Renal cortical epithelial cell (primary cell): ENCODE measurements at places on chromosomes 11 and 22.

DNA sequence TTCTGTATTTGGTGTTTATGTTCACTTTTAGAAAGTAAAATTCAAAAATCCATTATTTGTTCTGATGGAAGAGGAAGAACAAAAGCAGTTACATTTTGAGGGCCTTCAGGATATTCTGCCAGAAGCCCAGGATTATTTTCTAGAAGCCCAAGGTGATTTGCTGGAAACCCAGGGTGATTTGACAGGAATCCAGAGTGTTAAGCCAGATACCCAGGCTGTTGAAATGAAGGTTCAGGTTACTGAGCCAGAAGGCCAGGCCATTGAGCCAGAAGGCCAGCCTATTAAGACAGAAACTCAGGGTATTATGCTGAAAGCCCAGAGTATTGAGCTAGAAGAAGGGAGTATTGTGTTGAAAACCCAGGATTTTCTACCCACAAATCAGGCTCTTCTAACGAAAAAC, 33.1 kb downstream of the CCDC15 start:
- no peak for DNase-seq

DNA sequence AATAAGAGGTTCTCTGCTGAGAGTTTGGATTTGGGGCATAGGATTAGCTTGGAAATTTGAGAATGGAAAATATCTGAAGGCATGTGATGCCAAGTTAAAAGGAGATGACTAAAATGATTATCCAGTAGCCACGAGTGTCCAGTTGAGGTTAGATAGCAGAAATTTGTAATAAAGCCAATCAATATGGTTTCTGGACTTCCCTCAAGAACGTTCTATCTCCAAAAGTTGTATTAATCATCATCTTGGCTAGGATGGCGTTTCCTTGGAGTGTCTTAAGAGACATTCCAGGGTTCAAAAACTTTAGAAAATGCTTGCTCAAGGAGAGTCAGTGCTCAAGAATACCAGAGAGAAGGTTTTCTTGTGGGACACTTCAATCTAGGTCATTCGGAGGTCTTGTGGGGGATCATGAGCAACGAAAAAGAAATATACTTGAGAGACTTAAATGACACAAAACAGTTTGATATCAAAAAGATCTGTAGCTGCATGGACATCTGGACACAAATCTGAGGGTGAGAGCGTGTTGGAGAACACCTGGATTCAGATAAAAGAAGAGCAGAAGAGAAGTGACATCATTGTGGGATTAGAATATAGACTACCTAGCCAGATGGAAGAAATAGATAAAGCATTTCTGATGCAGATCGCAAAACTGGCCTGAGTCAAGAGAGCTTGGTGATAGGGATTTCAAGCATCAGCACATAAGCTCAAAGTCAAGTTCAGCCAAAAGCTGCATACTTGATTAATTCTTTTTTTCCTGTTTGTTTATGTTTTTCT, 97.7 kb downstream of the ARFGAP2 start:
- no peak for DNase-seq

DNA sequence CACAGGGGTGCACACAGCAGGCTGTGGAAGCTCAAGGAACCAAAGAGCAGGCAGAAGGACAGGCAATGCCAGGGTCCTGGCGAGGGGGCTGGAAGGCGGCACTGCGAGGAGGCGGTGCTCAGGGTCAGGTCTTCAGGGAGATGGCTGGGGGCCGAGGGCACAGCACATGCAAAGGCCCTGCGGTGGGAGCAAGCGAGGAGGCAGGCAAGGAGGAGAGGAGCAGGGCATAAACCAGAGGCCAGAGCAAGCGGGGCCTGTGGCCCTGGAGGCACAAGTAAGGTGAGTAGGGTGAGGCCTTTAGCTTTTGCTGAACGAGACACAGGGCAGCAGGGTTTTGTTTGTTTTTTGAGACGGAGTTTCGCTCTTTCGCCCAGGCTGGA, 126.9 kb downstream of the ARHGAP8 start:
- DNase-seq = no peak

DNA sequence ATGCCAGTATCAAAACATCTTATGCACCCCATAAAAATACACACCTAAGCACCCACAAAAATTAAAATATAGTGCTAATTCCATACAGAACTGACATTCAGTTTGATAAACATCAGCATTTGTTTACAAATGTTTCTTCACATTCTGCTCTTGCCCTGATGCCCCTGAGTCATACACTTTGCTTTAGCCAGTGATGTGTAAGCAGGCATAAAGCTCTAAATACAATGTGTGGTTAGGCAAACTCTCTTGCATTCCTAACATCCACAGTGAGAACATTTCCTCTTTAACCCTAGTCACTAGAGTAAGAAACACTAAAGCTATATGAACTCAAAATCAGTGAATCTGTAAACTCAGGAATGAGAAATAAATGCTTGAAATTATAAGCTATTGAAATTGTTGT, 1060.7 kb downstream of the FAM181B start:
- peak; percentile 39 for DNase-seq

- no peak for DNase-seq
These were observed 94.1 kb downstream of the USP35 start for GRCh38 chr11:78282821-78283220.

DNA sequence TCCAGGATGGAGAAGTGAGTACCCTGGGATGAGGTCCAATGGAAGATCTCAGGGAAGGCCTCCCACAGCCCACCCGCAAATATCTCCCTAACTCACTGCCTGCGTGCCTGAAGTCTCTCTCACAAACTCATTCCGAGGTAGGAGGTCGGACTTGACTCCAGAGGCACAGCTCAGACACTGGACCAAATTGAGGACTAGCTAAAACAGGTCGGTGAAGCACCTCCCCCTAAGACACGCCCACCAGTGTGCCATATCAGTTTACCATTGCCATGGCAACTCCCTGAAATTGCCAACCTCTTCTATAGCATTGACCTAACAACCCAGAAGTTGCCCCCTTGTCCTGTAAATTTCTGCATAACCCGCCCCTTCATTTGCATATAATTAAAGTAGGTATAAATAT, 17.5 kb downstream of the RPL3 start:
- no peak for DNase-seq

- no peak for DNase-seq
These were observed 20.8 kb upstream of the GAB2 start for GRCh38 chr11:78438298-78438975.

- peak; percentile 73 for DNase-seq
These were observed 4.3 kb upstream of the OR51V1 start for GRCh38 chr11:5204787-5205186.

DNA sequence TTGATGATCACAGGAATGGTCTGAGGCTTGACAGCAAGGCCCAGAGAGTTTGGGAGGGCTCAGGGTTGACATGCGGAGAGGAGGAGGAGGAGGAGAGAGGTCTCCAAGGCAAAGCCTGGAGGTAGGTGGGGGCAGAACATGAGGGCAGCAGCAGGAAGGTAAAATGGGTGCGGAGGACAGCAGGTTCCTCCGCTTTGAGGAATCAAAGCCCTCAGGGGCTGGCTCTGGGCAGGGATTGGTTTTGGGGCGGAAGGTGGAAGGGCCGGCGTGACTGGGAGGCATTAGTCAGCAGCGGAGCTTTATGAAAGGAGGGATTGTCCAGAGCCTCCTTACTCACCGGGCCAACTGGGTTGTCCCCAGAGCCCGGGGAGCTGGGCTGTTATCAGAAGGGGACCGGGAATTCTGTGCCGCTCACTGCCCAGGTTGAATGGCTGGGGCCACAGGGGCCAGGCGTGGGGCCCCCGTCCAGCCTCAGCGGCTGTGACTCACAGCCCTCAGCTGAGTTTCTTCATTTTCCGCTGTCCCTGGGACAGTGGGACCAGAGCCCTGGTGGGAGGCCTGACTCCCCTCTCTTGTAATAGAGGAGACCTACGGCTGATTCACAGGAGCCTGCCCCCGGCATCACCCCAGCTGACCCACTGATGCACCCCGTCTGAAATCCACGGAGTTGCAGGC, 36.2 kb downstream of the LIF start:
- DNase-seq = peak; percentile 67

GRCh38 chr11:57380975-57381374, at the start of gene PRG3:
TSS of gene PRG3 (minus strand) at chr11:57381150. CDS start at chr11:57380708, 442 bp downstream.
- no peak for DNase-seq

- DNase-seq = no peak
These were observed 13.0 kb downstream of the FBLN1 start for GRCh38 chr22:45515676-45516075.

DNA sequence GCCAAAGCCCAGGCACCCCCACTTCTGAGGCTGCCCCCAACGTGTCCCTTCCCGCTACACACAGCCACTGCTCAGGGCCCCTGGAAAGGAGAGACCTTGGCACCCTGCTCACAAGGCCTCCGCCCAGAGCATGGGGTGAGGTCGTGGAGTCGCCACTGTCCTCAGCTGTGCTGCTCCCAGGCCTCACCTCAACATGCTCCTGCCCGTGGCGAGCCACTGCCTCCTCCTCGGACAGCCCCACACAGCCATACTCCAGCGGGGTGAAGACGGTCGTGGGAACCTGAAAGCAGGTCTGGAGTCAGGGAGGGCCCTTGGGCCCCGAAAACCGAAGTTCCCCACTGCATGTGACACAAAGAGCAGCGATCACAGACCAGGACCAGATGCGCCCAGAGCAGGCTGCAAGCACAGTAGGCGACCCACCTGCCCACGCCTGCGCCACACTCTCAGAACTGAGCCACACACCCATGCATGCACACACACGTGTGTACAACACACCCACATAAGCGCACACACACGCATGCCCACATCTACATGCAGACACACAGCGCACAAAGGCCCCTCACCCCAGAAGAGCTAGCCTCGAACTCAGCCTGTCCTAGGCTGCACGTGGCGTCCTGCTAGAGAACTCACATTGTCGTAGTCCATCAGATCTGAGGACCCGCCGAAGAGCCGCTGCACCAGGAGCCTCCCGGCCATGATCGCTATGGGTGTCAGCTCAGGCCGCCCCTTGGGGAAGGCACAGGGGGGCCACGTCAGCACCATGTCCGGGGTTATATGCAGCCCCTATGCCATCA, 25.5 kb upstream of the GNB1L start:
- DNase-seq = no peak

DNA sequence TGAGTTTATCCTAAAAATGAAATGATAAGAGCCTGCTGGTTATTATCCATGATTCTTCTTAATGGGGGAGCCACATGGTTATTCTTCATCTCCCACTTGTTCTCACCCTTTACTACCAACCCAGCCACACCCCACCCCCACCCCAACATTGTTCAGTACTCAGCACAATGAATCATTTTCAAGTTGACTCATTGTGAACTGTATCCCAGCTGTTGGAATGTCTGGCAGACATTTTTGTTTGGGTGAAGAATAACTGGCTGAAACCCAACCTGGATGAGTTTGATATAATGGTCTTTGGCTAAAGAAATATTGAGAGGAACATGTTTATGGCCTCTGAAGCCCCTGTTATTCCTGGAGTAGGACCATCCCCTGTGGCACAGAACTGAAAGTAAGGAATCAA, 136.2 kb downstream of the ELP4 start:
- DNase-seq = peak; percentile 94

GRCh38 chr11:1397862-1398527, 8.3 kb downstream of the BRSK2 start:
- DNase-seq = no peak

DNA sequence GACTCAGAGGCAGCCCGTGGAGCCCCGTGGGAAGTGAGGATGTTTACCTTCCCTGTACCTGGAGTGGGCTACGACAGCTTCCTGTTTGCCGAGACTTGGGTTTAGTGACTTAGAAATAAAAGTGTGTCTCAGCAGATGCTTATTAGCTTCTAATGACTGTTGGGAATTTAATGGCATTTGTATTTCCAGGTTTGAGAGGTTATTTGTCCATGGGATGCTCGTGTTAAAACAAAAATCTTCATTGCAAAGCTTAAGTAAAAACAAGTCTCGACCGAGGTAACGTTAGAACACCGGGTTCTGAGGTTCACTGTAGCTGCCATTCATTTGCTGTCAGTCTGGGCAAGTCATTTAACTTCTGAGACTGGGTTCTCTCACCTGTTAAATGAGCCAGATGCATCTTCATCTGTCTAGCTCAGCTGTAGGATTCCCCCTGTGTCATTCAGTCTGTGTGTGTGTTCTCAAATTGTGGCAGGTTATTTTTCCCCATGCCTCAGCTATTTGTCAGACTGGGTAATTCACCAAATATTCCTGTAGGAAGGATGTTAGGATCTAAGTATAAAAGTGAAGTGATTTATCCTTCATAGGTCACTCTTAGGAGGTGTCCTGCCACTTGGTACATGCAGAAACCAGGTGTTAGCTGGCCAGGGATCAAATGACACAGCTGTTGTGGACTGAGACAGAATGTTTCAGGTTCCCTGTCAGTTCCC, 791 bp downstream of the EI24 start:
- peak; percentile 9 for DNase-seq

DNA sequence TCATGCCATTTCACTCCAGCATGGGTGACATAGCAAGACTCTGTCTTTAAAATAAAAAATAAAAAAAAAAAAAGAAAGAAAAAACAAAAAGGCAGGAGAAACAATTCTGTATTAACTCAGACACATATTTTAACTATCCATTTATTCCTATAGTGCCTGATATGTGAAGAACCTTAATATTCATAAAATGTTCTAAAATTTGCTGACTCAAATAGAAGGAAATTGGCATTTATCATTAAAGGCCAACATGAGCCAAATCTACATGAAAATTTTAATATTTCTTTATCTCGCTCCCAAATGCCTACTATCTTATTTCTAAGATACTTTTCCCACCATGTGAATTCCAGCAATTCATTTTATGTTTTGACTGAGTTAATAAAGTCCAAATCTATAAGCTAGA, 18.9 kb downstream of the PITPNB start:
- DNase-seq = no peak

- no peak for DNase-seq
These were observed 113.2 kb downstream of the NECTIN1 start for GRCh38 chr11:119615882-119616196.

- DNase-seq = no peak
These were observed 74.5 kb downstream of the MICAL3 start for GRCh38 chr22:17949642-17950473.

DNA sequence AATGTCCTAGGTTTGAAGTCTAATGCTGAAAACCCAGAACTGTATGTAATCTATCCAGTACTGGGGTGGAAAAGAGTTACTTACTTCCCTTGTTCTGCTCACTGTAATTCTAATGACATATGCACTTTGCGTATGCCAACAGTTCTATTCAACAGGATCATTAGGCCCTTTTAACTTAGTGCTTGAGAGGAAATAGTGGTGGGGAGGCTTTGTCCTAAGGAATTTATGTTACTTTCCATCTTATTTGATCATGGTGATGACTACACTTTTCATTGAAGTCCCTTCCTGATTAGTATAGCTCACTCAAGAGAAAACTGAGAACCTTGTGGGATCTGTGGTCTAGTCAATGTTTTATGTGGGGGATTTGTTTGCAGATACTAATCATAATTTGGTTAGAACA, 348.2 kb downstream of the GUCY1A2 start:
- peak; percentile 16 for DNase-seq

DNA sequence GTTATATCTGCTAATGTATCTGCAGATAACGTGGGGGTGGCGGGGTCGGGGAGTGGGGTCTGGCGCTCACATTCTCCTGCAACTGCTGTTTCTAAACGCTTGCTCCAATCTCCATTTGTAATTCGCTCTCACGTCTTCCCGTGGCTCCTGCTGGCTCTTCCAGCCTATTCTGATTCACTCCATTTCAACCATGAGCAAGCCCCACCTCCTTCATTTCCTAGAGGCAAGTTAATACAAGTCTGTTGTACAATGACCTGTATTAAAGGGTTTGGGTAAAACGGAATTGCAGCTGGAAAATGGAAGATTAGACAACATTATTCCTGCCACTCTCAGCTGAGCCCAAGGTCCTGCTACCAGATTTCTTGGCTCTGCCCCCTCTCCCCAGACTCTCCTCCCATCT, 132.3 kb downstream of the CSNK2A3 start:
- no peak for DNase-seq

GRCh38 chr11:117925198-117925925, 3.8 kb downstream of the TMPRSS13 start:
- no peak for DNase-seq
